Gastroesophageal sphincter (tissue), 4 donors: ENCODE measurements at places on chromosomes 1 and 21. TPM values are rescaled to one million over a fixed set of nuclear protein-coding genes. Genes with fewer than 3 reads are reported as not detected.

The NPR1 gene
- total RNA-seq = 57.0 TPM

The LMX1A gene
- total RNA-seq = 1.1 TPM

The GSTM5 gene
- 2.7 TPM for total RNA-seq

The IL20 gene
- not detected for total RNA-seq

The ARHGEF19 gene
- total RNA-seq = 2.8 TPM

DNA sequence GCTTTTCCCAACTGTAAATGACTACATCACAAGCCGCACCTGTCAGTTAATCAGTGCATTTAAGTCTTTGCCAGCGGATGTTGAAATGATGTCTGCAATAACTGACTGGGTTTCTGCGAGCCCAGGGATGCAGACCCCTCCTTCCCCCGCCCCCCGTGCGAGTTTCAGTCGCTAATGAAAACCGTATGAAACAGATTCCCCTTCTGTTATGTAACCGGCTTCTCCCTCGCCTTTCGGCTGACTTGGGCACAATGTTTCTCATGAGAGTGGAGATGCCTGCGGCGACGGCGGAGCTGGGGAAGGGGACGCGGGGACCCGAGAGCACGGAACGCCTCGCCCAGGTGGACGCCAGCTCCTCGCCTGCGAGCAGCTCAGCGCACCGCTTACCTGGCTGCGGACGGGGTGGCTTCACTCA is 753 bp downstream of the KCNJ6 start:
- ATAC-seq = no peak

DNA sequence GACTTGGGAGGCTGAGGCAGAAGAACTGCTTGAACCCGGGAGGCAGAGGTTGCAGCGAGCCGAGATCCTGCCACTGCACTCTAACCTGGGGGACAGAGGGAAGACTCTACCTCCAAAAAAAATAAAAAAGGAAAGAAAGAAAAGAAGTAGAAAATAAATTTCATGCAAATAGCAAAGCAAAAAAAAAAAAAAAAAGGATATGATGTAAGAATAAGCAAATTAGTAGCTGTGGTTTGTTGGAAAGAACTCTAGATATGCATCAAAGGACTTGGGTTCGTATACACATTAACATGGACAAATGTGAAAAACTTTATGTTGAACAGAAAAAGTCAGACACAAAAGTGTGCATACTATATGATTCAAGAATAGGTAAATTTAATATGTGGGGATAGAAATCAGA is 11.9 kb downstream of the WASF2 start:
- ATAC-seq = no peak

DNA sequence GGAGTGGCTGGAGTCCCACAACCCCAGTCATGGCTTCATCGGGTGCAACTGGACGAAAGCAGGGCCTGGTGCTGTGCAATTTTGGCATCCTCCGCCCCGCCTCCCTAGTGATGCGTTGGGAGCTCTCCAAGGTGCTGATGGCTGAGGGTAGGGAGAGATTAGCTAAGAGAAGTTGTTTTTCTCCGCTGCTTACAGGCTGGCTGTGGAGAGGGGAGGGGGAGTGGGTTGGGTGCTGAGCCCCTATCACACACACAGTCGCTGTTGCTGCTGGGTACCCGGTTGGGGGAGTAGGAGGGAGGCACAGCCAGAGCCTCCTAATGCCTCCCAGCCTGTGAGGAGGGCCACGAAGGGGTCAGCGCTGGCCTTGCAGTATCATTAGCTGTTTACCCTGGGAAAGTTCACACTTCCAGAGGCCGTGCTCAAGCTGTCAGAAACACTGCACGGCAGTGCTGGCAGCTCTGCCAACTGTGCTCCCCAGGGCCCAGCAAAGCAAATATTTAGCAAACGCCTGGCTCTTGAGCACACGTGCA is 110.0 kb downstream of the GRIK3 start:
- ATAC-seq = no peak

DNA sequence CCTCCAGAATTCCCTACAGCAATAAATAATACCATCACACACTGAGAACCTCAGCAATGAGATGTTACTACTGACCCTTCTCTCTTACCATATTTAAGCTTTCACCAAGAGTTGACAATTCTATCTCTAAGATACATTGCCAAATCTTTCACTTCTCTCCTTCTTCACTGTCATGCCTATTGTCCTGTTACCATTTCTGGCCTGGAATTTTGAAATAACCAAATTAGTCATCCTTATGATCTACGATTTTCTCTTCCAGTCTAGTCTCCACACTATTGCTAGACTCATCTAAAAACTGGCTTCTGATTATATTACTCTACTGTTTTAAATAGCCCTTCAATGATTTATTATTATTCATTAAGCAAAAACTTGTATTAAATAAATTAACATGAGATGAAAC is 656.1 kb upstream of the ADGRL4 start:
- ATAC-seq = no peak

DNA sequence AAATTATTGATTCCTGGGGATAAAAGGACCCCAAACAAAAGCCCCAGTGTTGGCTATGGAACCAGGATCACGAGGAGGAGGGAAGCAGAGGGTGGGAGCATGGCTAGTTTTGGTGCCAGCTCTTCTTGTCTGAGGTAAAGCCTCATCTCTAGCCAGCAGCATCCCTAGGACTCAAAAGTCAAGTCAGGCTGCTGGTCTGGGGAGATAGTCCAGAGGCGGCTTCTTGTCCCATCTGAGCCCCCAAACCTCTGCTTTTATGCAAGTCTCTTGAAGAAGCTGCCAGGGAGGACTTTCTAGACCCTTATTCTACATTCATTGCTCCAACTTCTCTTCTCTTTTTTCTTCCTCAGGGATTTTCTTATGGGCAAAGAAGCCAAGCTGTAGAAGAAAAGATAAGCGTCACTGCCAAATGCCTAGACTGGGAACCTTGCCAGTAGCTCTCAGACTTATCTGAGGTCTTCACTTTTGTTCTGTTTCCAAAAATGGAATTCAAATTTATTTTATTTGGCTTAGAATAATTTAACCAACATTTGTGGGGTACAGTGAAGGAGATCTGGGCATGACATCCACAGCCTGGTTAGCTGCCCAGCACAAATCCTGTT is 6.9 kb upstream of the ANKRD35 start:
- ATAC-seq = no peak
